OCI-LY7 (cell line): ENCODE measurements at places on chromosomes 5 and 9.

DNA sequence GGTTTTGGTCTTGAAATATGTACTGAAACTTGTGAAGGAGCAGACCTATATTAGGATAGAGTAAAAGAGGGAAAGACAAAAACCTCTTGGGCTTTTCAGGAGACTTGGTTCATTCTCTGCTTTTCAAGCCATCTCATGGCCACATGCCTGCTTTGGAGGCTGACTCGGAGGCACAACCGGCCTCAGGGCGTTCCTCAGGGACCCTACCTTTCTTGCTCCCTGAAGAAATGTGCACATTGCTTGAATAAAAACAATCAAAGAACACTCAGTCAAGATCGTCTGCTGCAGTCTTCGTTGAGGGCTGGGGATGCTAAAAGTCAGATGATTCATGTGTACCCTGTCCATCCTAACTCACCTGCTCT is 994 bp downstream of the IRGM start:
- DNase-seq, result no peak

- peak; percentile 42 for DNase-seq
Observed at GRCh38 chr9:77433675-77434445, 214.3 kb downstream of the GNA14 start.

DNA sequence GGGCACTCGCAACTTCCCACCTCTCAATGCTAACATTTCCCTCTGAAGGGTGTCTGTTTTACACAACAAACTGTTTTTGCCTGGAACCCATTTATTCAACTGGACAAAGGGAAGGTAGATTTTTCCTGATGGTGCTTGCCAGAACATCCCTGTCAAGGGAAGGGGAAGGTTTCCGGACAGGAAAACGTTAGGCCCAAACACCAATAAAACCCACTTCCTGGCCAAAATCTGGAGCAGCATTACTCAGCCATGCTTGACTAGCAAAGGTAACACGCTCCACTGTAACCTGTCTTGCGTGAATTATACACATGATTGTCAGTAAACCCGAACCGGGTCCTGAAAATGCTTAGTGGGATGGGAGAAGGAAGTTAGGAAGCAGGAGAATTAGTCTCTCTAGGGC is 90.2 kb downstream of the SAXO1 start:
- DNase-seq, result no peak

- no peak for DNase-seq
Observed at GRCh38 chr9:16884952-16885513, 14.6 kb upstream of the BNC2 start.

- DNase-seq, result peak; percentile 61
Observed at GRCh38 chr5:115842089-115842935, 577 bp downstream of the AP3S1 start.

GRCh38 chr5:136382071-136382470 is 16.7 kb upstream of the TRPC7 start:
- DNase-seq, result no peak

- no peak for DNase-seq
Observed at GRCh38 chr5:33228149-33228548, 212.6 kb upstream of the TARS1 start.

- no peak for DNase-seq
Observed at GRCh38 chr9:129163753-129164152, 14.3 kb downstream of the IER5L start.

DNA sequence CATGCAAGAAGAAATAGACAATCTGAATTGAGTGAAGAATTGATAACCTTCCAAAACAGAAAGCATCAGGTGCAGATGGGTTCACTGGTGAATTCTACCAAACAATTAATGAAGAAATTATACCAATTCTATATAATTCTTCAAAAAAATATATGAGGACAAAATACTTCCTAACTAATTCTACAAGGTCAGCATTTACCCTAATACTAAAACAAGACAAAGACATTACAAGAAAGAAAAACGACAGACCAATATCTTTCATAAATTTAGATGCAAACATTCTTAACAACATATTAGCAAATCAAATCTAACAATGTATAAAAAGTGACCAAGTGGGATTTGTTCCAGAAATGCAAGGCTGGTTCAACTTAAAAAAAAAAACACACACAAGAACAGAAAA is 183.9 kb downstream of the BARX1 start:
- no peak for DNase-seq

DNA sequence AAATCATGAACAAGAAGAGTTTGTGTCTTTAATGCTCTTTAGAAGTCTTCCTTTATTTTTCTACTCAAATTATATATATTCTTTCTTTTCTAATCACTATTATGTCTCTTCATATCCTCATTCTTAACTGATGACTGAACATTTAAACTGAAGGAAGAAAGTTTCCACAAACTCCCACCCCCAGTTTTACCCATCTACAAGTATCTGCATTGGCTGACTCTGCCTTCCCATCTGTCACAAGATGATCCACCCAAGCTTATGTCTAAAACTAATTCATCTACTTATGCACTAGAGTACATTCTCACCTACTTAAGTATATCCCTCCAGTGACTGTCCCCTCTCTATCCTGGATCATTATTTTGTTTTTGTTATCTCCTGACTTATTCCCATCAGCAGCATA is 344.5 kb downstream of the PRR16 start:
- DNase-seq, result no peak

GRCh38 chr5:142360051-142360498 is 35.3 kb upstream of the SPRY4 start:
- DNase-seq, result no peak

- no peak for DNase-seq
Observed at GRCh38 chr9:135117281-135117680, 29.8 kb downstream of the OLFM1 start.

- DNase-seq, result no peak
Observed at GRCh38 chr9:93829271-93830011, 125.7 kb downstream of the BARX1 start.

DNA sequence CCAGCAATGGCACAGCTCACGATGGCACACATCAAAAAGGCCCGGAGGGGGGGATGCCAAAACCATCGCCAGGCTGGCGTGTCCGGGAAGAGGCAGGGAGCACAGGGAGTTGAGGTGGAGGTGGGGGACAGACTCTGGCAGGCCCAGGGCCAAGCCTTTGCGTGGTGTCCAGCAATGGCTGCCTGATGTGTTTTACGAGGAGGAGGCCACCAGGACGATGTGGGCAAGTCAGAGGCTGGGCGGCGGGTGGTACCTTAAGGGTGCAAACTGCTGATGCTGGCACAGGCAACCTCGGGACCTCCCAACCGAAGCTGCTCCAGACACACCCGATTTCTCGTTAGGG is 4.7 kb downstream of the VAV2 start:
- no peak for DNase-seq

DNA sequence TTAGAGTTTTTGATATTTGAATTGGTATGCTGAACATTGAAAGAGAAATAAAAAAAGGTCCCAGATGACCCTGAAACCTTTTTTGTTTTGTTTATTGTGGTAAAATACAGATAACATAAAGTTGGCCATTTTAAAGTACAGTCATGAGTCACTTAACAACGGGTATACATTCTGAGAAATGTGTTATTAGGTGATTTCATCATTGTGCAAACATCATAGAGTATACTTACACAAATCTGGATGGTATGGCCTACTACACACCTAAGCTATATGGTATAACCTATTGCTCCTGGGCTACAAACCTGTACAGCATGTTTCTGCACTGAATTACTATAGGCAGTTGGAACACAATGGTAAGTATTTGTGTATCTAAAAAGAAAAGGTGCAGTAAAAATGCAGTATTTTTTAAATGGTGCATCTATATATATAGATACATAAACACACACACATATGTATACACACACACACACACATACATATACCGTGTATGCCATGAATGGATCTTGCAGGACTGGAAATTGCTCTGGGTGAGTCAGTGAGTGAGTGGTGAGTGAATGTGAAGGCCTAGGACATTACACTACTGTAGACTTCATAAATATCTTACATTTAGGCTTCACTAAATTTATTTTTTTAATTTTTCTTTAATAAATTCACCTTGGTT is 31.0 kb downstream of the TTC1 start:
- DNase-seq, result no peak

- DNase-seq, result peak; percentile 48
Observed at GRCh38 chr5:6715758-6716628, 2.8 kb downstream of the TENT4A start.

- DNase-seq, result no peak
Observed at GRCh38 chr5:122581629-122582028, 193.3 kb upstream of the SNX2 start.

- DNase-seq, result no peak
Observed at GRCh38 chr5:149614034-149614907, 33.0 kb downstream of the ARHGEF37 start.

DNA sequence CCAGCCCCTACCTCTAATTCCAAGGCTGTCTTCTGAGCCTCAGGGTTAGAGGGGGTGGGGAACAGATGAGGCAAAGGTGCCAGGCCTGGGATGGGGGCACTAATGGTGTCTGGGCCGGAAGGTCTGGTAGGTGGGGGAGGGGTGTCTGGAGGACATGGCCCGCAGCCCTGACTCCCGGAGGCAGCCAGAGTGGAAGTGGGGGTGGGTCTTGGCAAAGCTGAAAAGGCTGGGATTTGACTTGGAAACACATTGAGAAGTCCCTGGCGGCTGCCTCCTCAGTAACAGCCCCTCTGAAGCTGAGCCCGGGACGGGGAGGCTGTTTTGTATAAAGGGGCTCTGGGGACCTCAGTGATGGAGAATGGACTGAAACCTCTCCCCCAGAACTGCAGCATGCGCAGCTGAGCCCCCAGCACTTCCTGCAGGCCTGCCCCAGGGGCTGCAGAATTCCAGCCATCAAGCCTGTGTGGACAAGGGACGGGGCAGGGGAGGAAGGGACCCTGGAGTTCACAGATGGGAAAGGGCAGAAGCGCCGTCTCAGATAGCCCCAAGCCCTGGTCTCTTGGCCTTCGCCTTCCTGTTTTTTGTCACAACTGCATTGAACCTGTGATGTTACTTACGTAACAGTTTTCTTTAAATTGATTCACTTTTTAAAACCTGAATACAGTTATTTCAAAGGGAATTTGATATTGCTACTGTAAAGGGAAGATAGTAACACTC is 49.3 kb upstream of the SYNPO start:
- no peak for DNase-seq

DNA sequence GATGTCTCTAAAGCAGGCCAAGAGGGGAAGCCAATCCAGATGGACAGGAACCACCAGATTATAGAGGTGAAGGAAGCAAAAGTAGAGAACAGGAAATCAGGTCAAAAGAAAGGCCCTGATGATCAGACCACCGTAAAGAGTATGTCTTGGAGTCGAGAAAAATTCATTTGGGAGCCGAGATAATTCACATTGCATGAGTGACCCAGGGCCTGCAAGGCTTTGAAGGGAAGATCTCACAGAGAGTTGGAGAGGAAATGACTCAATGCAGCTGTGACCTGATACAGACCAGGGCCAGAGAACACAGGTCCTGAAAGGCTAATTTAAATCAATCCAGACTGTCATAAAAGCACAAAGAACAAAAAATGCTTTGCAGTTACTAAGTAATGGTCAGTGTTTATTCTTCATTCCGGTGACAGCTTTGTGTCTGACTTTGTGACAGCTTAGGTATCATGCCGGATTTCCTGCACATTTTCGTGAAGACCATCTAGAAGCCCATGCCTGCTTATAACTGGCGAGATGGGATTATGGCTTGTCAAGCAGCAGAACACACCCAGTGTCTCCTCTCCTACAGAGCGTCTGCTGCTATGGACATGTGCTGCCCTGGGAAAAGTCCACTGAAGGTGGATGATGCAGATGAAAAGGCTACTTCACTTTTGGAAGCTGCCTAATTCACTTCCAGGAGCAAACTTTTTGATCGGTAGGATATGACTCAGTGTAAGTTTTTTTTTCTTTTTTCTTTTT is 5.8 kb upstream of the ACTBL2 start:
- DNase-seq, result no peak

- no peak for DNase-seq
Observed at GRCh38 chr9:36862206-36863145, 171.6 kb downstream of the PAX5 start.

- peak; percentile 48 for DNase-seq
Observed at GRCh38 chr5:1246711-1247431, 21.7 kb downstream of the SLC6A18 start.

- no peak for DNase-seq
Observed at GRCh38 chr5:74441616-74442015, 198.9 kb downstream of the ENC1 start.

GRCh38 chr9:136484153-136485048 is 1.6 kb upstream of the SEC16A start:
- DNase-seq, result no peak

GRCh38 chr9:131149688-131150053 is 24.3 kb downstream of the NUP214 start:
- no peak for DNase-seq

GRCh38 chr5:114249823-114250222 is 112.0 kb upstream of the KCNN2 start:
- DNase-seq, result no peak

DNA sequence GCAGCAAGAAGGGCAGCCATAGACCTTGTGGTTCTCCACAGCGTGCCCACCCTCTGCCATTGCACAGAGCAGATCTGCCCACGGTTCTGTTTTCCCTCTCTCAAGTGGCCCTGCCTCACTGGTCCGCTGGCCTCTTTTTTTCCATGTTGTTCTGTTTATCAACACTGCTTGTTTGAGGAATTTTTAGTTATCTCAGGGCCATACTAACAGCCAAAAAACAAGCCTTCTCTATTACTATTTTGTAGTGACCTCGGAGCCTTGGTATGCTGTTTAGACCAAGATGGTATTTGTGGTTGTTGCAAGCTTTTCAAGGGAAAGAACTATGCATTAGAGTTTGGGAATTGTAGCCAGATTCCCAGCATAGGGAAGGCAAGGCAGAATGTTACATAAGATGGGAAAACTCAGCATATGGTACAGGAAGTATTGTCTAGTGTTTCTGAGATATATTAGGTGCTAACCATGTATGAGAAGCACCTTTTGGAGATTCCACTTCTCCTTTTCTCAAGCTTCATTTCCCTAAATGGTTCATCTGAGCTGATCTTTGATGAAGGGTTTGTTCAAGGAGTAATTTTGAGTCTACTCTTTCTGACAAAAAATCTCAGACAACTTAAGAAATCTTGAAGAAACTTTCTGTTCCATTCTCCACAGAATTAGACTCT is 54.3 kb downstream of the NUP214 start:
- DNase-seq, result peak; percentile 62

- DNase-seq, result no peak
Observed at GRCh38 chr9:86891091-86891490, 56.2 kb downstream of the GAS1 start.

DNA sequence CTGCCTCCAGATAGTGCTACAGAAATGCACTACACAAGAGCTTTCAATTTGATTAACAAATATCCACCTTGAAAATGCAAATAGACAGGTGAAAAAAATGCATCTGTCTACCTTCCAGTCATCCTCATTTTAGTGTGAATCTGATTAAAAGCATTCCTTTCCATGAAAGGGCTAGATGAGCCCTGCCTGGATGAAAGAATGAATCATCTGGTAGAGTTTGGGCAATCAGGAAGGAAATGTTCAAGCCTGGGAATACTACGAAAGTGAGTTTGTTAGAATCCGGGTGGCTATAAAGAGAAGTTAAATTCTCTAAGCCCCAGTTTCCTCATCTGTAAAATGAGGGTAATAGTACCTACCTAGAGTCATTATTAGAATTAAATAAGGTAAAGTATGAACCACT is 142.6 kb downstream of the FAM114A2 start:
- no peak for DNase-seq

- DNase-seq, result peak; percentile 73
Observed at GRCh38 chr5:79857714-79858409, 133.2 kb downstream of the MTX3 start.
